Activated T-helper 2 cell treated with anti-CD3 and anti-CD28 coated beads, Interferon-gamma antibody, Interleukin-2, Interleukin-4, amounts not matched to agents 10 μg/mL and 5 μg/mL and 100 μg/mL, durations not matched to agents 14 hours and 24 hours and 36 hours (primary cell): ENCODE measurements at places on chromosomes 5 and 9.

DNA sequence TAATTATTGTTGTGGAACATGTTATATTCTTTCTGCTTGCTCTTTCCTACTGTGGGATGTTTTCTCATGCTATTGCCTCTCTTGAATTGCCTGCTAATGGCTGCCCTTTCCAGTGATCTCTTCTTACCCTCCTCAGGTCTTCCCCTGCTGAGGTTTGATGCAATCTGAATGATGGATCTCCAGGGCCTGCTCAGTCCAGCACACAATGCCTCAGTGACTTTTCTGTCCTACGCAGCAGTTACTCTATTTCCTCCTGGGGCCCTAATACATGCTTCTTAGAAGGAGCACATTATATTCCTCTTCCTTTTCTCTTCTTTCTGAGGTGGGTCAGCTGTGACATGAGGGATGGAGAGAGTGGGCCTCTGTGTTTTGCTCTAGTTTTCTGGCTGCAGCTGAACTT lies at the start of gene SPINK14:
SPINK14 (plus strand) TSS at position 301 of the 400 bp plus-strand sequence. CDS start 1,187 bp downstream, outside the sequence.
- H3K4me1 ChIP-seq = no peaks in the 10 kb centered on the region
- no peak for DNase-seq
- no peak within 1 kb of the TSS for H3K27ac ChIP-seq

DNA sequence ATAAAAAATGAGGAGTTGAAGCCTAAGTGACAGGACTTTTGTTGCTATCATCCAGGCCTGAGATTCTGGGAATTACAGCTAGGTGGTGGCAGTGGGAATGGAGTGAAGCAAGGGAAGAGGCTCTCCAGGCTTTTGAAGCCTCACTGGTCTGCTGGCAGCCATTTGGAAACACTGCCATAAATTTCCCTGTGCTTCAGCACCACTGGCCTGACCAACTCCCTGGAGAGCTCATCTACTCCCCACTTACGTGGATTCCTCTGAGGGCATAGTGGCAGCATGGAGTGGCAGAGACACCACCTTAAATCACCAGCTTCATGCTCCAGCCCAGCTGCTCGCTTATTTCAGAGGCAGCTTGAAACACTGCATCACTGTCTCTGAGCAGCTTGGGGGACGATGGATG lies 518.2 kb downstream of the TLR4 start:
- no peaks in the 10 kb centered on the region for H3K27me3 ChIP-seq
- no peak overlapping the region for H3K4me3 ChIP-seq
- no peaks in the 10 kb centered on the region for H3K4me1 ChIP-seq
- H3K36me3 ChIP-seq = no peaks in the 10 kb centered on the region

GRCh38 chr9:90858457-90858901 lies 56.9 kb downstream of the SYK start:
- H3K27ac ChIP-seq = no peak overlapping the region
- H3K4me3 ChIP-seq = no peak overlapping the region
- DNase-seq = no peak

GRCh38 chr9:973295-973834 lies 3.1 kb upstream of the DMRT3 start:
- no peaks in the 10 kb centered on the region for H3K36me3 ChIP-seq
- H3K4me3 ChIP-seq = no peak overlapping the region
- no peak for DNase-seq
- H3K4me1 ChIP-seq = peaks cover 3% of the 10 kb centered on the region
- H3K27me3 ChIP-seq = peaks cover 74% of the 10 kb centered on the region

- peaks cover 18% of the 10 kb centered on the region for H3K36me3 ChIP-seq
- peaks cover 27% of the 10 kb centered on the region for H3K4me1 ChIP-seq
- no peak overlapping the region for H3K27ac ChIP-seq
- no peaks in the 10 kb centered on the region for H3K27me3 ChIP-seq
- DNase-seq = no peak
Measured at GRCh38 chr9:124298646-124299235, 41.0 kb downstream of the NEK6 start.
